Fibroblast of upper back skin (primary cell): ENCODE measurements at places on chromosomes 7 and 10.

DNA sequence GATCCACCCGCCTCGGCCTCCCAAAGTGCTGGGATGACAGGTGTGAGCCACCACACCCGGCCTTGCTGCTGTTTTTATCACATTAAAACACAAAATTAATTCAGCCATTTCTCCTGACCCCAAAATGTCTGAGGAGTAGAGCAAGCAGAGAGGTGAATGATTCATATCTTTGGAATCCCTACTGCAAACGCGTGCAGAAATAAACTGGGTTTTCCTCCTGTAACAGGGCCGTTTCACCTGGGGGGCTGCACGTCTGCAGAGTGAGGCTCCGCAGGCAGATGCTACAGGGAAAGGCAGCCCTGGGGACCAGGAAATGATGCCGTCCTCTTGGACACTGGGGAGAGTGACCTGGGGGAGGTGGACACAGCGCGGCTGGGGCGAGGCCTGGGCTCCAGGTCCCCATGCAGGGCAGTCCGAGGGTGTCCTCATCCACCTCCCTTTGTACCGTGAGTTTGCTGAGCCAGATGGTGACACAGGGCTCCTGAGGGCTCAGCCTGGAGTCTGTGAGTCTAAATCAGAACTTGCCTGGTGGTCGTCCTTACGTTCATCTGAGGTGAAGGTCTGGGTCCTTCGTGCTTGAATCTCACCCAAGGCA lies 41.9 kb downstream of the PDGFA start:
- DNase-seq, result peak; percentile 19

DNA sequence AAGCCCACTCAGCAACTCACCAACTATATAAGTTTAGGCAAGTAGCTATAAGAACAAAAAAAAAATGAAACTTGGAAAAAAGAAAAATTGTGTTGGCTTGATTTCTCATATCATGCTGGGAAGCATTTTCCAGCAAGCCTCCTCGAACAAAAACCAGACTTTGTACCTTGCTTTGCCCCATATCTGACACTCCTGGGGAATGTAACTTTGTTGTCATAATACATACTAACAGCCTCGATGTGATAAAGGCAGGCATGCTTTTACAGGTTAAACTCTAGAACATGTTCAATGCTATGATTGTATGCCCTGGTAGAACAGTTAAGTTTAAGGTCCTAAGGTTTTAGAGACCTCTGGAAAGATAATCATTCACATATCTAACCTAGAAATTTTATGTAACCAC lies 11.6 kb downstream of the CFAP43 start:
- DNase-seq, result no peak

DNA sequence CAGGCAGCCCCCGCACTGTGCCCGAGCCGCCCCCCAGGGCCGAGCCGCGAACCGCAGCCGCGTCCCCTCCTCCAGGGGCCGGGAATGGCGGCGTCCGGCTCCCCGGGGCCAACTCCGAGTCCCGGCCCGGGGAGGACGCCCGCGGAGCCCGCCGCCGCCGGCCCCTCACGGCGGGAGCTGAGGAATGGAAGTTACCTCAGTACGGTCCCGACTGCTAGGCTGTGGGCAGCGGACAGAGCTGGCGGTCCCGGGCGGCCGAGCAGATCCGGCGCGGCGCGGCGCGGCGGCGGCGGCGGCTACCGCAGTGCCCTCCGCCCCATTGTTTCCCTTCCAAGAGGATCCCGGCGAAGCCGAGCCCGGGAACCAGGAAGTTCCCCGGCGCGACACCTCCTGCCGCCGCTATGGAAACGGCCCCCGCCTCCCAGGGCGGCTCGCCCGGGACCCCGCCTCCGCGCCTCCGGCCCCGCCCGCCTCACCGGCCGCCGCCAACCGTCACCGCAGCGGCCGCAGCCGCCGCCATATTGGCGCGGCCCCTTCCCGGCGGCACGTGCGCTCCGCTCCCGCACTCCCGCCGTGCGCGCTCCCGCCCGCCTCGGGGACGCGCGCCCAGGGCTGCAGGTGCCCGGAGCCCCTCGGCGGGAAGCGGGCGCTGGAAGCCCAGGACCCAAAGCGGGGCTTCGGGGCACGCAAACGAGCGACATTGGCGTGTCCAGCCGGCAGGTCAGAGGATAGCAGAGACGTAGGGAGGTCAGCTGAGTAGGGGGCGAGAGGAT lies at the start of gene USP6NL:
TSS of gene USP6NL (minus strand) at position 403 of the 773 bp plus-strand sequence. CDS start 14,016 bp downstream, outside the sequence.
- peak; percentile 83 for DNase-seq

DNA sequence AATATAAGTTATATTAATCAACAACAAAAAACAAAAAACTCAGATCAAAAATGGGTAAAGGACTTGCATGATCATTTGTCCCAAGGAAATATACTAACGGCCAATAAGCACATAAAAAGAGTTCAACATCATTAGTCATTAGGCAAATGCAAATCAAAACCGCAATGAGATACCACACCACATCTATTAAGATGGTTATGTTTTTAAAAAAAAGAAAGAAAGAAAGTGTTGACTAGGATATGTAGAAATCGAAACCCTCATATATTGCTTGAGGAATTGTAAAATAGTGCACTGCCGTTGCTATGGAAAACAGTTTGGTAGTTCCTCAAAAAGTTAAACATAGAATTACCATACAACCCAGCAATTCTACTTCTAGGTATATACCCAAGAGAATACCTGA lies 39.4 kb upstream of the CTNNA3 start:
- DNase-seq, result no peak

DNA sequence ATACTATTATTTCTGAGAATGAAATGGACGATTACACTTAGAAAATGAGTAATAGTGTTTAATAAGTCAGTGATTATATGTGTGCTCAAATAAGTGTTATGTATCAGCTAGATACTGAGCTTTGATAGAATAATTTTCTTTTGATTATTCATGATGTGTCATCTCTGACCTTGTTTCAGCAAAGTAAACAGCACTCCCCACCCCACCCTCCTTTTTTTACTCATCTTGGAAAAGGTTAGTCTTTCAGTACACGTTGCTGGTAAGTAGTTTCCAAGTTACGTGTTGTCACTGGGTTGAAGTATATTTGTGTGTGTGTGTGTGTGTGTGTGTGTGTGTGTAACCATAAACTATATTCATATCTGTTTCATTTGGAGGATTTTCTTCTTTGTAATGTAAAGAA lies 84.1 kb downstream of the GNAI1 start:
- DNase-seq, result peak; percentile 54

- DNase-seq, result no peak
These were observed 492.1 kb downstream of the DNAJB6 start for GRCh38 chr7:157828881-157829280.

- peak; percentile 44 for DNase-seq
These were observed 4.1 kb downstream of the PRSS2 start for GRCh38 chr7:142774826-142775225.

- no peak for DNase-seq
These were observed 30.3 kb downstream of the CCDC3 start for GRCh38 chr10:12971001-12971788.

- DNase-seq, result no peak
These were observed 31.8 kb upstream of the PRSS1 start for GRCh38 chr7:142717453-142717852.

- peak; percentile 62 for DNase-seq
These were observed 20.1 kb downstream of the ITGB1 start for GRCh38 chr10:32937911-32938424.

DNA sequence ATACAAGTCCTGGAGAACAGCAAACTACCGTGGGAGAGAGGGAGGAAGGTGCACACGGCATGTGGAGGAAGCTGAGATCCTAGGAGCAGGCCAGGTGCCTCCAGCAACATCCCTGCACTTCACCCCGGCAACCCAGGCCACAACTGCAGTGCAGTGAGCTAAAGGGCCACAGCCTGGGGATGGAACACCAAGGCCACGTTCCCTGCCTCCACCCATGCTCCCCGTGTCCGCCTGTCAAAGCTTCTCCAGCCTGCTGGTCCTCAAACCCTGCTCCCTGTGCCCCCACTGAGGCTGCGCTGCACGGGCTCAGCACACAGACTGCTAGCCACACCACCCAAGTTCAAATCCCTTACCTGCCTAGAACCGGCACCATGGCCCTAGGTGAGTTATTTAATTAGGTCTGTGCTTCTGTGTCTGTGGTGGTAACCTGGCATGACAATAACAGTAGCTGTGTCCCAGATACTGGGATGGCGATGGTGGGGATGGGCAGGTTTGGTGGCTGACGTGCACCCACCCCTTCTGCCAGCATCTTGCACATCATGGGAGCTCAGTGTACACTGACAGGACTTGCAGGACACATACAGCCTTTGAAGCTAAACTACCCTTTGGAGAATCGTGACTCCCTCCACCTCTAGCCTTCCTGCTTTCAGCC lies 85.5 kb downstream of the FAM53B start:
- DNase-seq, result no peak

DNA sequence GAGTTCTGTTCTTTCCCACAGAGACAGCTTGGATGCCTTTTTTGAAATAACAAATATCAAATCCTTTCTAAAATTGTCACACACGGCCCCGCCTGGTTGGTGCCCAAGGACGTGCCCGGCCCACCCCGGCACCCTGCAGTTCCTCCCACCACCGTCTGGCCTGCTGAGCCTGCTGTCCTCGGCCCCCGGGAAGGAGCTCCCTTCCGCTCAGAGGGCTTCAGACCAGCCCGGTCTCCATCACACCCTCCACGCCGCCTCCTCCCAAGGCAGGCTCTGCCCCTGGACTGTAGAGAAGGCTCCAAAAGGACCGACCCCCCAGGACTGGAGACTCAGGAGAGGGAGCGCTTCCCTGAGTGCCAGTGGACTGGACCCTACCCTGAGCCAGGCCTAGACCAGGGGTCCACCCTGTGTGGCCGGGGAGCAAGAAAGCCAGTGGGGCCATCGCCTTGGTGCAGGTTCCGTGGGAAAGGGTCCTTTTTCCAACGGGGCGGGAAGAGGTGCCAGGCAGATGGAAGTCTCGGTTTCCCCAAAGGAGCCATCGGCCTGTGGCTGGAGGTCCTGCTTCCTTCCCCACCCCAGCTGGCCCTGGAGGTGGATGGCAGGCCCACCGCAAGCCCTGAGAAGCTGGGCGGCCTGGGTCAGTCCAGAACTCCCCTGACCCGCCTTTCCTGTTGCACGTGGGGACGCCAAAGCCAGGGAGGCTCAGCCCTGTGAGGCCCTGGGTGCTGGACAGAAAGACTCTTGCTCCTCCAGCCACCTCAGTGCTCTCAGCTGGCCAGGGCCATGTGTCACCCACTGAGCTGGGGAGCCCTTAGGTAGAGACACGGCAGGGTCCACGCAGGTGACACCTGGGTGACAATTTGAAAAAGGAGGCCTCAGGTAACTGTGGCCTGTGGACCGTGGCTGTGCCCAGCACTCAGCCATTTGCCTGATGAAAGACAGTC lies 69.8 kb downstream of the PWWP2B start:
- DNase-seq, result no peak

GRCh38 chr10:79026806-79027146 lies 42.0 kb upstream of the ZMIZ1 start:
- DNase-seq, result no peak

- DNase-seq, result no peak
These were observed 7.4 kb upstream of the TRPV6 start for GRCh38 chr7:142892951-142893350.

DNA sequence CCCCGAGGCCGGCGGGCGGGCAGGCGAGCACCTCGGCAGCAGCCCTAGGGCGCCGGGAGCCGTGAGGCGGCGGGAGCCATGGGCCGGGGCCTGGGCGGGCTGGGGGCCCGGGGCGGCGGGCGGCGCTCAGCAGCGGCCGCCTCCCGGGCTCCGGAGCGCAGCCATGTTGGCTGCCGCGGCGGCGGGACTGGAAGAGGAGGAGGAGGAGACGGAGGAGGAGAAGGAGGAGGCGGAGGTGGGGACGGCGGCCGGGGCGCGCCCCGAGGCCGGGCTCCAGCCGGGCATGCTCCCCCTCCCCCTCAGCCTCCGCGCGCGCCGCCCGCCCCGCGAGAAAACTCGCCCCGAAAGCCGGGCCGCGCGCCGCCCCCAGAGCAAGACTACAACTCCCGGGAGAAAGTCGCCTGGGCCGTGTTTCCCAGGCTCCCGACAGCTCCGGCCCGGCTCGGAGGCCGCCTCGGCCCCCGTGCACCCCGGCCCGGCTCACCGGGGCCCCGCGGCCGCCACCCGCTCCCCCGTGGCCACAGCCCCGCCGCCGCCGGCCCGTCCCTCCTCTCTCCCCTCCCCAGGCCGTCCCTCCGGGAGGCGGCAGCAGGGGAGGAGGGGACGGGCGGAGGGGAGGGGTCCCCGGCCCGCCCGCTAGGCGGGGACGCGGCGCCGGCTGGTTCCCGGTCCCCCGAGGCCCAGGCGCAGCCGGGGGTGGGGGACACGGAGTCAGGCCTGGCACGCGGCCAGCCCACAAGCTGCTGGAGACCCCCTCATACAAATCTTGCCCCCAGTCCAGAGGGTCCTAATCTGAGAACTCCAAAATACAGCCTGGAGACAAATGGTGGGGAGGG lies at the start of gene DLG5:
TSS of gene DLG5 (minus strand) at position 190 of the 836 bp plus-strand sequence. CDS start 235 bp downstream, outside the sequence.
- peak; percentile 63 for DNase-seq

GRCh38 chr10:1228467-1228975 lies 172.3 kb downstream of the WDR37 start:
- no peak for DNase-seq

DNA sequence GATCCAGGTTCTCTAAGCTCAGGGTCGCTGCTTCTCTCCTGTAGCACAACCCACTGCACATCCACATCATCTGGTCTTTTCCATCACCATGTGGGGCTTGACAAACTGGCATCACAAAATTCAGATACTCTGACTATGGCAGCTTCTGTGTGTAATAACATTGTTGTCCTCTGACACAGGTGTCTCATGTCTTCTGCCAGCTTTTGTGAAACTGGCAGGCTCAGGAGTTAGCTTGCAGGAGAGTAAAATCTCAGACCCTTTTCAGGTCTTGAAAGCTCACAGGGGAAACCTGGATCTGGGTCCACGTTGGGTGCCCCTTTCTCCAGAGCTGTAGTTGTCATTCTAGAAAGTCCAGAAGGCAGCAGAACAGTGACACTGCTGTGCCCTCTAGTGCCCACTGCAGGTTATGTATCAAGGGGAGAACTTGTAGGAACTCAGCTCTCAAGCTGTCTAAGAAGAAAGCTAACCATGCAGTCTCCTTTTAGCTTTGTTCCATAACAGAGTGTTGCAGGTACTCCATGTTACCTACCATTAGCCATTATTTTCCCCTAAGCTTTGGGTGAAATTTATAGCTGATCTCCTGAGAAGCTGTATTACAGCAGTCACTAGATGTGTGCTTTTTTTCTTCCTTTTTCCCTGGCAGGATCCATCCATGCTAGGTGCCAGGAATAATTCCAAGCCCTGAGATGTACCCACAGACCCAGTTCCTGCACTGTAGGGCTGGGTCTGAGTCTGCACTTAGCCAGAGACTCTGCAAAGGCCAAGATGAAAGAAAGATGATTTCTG lies 102.7 kb downstream of the ZNF248 start:
- DNase-seq, result no peak

DNA sequence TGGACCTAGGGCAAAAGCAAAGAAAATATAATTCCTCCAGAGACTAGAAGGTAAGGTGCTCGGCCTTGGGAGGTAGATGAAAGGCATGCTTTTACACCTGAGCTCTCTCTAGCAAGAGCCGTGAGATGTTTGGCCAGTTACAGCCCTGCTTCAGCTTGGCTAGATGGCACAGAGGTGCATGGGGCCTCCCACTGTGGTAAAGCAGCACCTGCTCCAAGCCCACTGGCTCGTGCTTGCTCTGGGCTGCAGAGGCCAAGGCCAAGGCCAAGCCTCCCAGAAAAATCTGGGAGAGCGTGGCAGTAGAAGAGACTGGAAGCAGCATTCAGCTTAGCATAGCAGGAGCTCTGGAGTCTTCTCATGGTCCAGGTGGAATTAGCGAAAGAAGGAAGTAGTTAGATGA lies 31.0 kb upstream of the OPALIN start:
- no peak for DNase-seq

GRCh38 chr10:13690281-13690825 lies 103.6 kb downstream of the PRPF18 start:
- peak; percentile 25 for DNase-seq

GRCh38 chr10:84908491-84908890 lies 580.1 kb downstream of the CCSER2 start:
- DNase-seq, result no peak
